AG04449 (cell line): ENCODE measurements at places on chromosomes 4 and X.

- DNase-seq: no peak
These were observed 962.0 kb downstream of the CCSER1 start for GRCh38 chr4:91089178-91089577.

GRCh38 chrX:132532097-132532496, 43.3 kb upstream of the MBNL3 start:
- no peak for DNase-seq

GRCh38 chrX:151697522-151697921, 2.3 kb downstream of the PRRG3 start:
- peak; percentile 37 for DNase-seq

GRCh38 chr4:40954088-40954668, 204.4 kb downstream of the NSUN7 start:
- DNase-seq: no peak

- no peak for DNase-seq
These were observed 222.1 kb downstream of the STIM2 start for GRCh38 chr4:27082776-27083175.
